ENCODE measurements at places on chromosomes 3 and 15.

- no peak for DNase-seq
Measured at GRCh38 chr3:4766716-4767499, 212.3 kb upstream of the BHLHE40 start.

DNA sequence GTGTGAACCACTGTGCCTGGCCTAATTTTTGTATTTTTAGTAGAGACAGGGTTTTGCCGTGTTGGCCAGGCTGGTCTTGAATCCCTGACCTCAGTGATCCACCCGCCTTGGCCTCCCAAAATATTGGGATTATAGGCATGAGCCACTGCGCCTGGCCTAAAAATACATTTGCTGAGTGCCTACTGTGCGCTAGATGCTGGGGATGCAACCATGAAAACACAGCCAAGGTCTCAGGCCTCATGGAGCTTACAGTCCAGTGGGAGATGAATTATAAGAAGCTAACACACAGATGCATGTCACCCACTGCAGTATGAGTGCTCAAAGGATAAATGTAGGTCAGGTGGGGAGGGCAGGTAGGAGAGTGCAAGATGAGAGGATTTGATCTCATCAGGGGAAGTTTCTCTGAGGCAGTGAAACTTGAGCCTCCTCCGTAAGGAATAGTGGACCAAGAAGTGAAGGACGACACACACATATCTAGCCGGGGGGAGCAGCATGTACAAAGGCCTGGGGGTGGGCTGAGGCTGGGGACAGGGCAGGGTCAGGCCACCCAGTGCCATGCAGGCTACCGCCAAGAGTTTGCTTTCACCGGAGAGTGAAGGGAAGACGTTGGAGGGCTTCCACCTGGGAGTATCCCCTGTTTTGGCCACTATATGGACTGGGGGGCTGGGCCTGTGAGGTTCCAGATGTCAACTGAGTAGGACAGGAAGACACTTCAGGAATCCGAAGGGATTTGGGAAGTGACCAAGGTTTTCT, 24.3 kb downstream of the IRAK2 start:
- no peak for DNase-seq

- no peak for DNase-seq
Measured at GRCh38 chr3:184773283-184774186, 38.4 kb upstream of the VPS8 start.

- no peak for DNase-seq
Measured at GRCh38 chr3:73783811-73784210, 159.1 kb upstream of the PDZRN3 start.

DNA sequence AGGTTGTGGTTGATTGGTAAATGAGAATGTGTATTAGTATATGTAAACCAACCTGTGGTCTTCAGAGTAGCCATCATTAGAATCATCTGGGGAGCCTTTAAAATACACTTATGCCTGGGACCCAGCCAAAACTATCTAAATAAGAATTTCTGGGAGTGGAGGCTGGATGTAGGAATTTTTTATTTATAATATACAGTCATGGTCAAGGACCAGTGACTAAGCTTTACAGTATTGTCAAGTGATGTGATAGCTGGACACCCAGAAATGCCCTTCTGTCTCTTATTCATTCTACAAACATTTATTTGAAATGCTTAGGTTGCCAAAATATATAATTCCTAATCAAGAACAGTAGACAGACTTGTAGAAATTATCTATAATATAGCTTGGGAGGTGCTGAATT, 132.2 kb downstream of the MBNL1 start:
- no peak for DNase-seq

- no peak for DNase-seq
Measured at GRCh38 chr3:68963891-68964290, 31.5 kb upstream of the TAFA4 start.

- no peak for DNase-seq
Measured at GRCh38 chr3:125054449-125055329, 1.1 kb downstream of the HEG1 start.

DNA sequence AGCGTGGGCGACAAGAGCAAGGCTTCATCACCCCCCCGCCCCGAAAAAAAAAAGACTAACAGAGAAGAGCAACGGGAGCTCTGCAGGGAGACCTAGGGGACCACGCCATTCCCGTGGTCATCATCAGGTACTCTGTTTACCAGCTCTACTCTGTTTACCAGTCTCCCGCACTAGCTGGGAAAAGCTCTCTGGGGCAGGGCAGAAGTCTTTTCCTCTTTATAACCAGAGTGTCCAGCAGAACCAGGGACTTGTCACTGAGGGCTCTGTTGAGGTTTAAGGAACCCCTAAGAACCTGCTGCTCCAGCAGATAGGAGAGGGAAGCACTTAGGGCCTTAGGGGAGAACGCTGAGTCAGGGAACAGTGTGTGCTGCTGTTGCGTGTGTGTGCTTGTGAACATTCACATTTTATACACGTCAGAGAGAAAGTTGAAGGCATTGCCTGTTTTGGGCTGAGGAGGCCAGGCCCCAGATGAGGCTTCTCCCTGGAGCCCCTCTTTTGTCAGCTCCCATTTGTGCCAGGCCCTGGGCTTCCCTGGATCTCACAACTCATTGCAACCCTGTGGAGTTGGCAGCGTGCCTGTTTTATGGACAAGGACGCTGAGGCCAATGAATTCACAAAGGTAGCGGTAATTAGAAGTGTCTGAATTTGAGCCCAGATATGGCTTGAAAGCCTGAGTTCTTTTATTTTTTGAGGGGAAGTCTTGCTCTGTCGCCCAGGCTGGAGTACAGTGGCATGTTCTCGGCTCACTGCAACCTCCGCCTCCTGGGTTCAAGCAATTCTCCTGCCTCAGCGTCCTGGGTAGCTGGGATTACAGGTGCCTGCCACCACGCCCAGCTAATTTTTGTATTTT, 24.2 kb upstream of the ERICH6 start:
- DNase-seq: no peak

DNA sequence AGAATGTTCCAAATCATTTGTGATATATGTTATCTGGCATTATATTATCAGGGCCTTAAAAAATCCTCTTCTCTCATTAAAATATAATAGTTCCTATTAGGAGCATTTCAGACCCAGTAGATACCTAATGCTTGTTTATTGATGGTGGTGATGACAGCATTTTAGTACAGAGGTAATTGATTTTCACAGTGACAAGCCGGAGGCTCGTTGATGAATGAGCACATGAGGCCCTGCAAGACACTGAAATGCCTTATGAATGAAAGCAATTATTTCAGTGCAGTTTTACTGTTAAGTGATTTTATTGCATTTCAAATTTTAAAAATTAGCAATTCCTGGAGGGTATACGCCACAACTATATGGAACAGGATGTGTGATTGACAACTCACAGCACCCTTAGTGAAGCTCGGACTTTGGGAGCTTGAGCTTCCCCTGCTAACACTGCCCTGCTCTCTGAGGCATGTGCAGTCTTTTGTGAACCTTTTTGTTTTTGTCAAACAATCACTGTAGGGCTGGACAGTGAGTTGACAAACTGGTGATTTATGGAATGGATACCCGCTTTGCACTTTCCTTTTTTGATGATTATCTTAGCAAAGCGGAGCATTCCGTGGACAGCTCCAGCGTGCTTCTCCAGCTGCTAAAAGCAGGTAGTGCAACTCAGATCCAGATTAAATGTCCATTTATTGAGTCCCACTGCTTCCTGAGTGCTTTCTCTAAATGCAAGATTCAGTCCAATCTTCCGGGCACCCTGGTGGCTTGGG, 187.0 kb upstream of the ATP10A start:
- no peak for DNase-seq

DNA sequence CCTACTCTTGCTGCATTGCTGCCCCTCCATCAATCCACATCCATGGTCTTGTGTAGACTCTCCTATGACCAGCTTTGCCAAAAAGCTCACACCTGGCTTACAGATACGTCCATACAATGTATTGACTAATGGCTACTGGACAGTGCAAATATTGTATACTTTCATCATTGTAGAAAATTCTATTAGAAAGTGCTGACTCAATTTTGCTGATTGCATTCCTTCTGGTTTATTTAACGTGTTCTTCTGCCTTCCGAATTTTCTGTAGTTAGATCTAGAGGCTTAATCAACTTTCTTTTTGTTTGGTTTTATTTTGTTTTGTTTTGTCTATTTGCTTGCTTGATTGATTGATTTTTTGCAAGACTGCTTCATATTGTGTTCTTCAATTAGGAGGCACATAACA, 29.8 kb upstream of the CNOT10 start:
- DNase-seq: no peak

DNA sequence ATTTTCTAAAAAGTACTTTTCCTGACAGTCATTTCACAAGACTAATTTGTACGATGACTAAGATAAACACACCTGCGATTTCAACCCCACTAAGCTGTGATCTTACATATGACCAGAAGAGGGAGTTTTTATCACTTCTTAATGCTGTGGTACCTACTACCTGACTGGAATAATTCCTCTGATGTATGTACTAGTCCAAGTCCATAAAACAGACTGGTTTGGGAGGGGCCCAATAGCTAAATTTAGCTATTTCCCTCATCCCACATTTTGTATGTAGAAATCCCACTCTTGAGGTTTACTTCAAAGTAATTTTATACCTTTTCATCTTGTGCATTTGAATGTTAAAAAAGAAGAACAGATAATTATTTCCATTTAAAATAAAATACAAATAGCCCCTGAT, 49.7 kb upstream of the SCAANT1 start:
- no peak for DNase-seq

GRCh38 chr3:65425880-65426279, 612.8 kb downstream of the MAGI1 start:
- no peak for DNase-seq

DNA sequence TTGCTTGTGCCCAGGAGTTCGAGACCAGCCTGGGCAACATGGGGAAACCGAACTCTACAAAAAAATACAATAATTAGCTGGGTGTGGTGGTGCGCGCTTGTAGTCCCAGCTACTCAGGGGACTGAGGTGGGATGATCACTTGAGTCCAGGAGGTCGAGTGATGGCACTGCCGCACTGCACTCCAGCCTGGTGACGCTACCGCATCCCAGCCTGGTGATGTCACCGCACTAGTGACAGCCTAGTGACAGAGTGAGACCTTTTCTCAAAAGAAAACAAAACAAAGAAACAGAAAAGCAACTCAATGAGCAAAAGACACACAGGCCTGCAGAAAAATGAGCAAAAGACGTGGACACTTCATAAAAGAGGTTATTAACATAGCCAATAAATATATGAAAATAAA, 19.9 kb upstream of the SYNM start:
- DNase-seq: no peak

DNA sequence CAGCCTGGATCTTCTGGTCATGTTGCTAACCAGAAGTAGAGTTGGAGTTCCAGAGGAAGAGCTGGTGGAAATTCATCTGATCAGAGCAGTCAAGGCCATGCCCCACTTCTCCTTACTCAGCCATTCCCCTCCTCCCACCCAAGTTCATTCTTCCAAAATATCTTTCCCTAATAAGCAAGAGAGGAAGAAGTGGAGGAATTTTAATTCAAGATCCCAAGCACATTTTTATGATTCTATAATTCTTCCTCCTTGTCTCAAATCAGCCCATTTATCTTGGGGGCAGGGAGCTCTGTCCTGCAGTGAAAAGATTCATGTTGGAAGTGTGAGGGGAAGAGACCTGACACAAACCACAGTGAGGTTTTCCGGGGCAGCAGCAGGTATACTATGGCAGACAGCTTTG, 85.0 kb upstream of the GALNT15 start:
- no peak for DNase-seq

- peak; percentile 42 for DNase-seq
Measured at GRCh38 chr3:141659821-141660613, 78.1 kb upstream of the RNF7 start.

DNA sequence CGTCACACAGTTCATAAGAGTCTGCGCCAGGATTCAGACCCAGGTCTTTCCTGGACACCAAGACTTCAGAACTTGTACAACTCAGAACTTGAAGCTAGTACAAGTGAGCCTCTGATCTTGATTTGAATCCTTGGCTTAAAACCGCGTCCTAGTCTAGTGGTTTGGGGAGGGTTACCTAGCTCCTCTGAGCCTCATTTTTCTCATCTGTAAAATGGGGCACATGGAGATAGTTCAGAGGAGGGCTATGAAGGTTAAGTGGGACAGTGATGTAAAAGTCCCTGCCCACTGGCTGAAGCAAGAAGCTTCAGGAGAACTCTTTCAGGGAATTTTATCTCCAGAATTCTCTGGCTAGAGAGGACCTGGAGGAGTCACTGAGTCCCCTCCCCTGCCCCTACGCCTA, 48.7 kb upstream of the LCTL start:
- DNase-seq: no peak

DNA sequence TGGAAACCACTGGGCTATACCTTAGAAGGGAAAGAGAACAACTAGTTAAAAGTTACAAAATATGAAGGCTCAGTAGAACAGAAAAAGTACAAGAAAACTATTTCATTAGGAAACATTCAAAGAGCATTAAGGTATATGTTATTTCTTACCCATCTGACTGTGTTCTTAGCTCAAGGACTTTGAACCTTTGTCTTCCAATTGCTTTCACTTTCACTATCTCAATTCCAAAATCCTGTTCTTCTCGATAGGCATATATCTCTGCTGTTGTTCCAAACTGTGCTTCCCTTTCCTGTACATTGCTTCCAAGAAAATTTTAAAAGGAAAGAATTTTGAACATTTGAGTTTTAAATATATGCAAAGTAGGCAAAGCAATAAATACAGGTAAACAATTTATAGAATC, 6.9 kb downstream of the CRBN start:
- DNase-seq: no peak

- DNase-seq: no peak
Measured at GRCh38 chr15:48617619-48618018, 27.9 kb downstream of the FBN1 start.

DNA sequence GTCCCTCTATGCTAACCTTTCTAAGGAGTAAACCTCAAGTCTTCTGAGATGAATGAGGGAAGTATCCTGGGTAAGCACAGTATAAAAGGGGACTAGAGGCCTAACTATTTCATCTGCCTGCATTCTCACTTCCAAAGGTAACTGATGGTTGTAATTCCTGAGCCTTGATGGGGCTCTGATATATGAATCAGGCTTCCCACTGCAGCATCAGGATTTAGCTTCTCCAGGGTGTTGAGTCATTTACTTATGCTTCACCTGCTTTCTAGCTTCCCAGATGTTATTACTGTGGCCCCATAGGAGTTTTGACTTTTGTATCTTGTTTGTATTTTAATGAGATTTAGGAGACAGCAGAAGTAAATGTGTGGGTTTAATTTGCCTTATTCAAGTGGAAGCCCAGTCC, 207.3 kb upstream of the EIF1B start:
- DNase-seq: no peak

DNA sequence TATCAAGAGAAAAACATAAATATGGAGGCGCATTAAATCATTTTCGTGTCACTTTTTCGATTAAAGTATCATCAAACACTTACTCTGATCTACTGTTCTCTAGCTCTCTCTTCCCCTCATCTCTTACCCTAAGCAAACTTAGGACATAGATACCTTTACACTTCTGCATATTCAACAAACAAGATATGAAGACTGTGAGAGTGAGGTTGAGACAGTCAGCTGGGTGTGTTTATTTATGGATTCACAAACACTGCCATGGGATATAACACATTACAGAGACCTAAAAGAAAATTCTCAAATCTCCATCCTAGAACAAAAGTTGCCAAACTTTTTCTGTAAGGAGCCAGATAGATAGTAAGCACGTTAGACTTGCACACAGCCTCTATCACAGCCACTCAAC, 85.2 kb upstream of the ZNF385D start:
- DNase-seq: no peak

All from head of caudate nucleus (tissue), 42 donors.